Common myeloid progenitor, CD34-positive (primary cell): ENCODE measurements at places on chromosomes 7 and 10.

- DNase-seq: peak; percentile 67
Measured at GRCh38 chr10:97572214-97572989, at the start of gene ANKRD2. Gene ANKRD2 (plus strand): TSS chr10:97572779. CDS start chr10:97572789, 10 bp downstream.

DNA sequence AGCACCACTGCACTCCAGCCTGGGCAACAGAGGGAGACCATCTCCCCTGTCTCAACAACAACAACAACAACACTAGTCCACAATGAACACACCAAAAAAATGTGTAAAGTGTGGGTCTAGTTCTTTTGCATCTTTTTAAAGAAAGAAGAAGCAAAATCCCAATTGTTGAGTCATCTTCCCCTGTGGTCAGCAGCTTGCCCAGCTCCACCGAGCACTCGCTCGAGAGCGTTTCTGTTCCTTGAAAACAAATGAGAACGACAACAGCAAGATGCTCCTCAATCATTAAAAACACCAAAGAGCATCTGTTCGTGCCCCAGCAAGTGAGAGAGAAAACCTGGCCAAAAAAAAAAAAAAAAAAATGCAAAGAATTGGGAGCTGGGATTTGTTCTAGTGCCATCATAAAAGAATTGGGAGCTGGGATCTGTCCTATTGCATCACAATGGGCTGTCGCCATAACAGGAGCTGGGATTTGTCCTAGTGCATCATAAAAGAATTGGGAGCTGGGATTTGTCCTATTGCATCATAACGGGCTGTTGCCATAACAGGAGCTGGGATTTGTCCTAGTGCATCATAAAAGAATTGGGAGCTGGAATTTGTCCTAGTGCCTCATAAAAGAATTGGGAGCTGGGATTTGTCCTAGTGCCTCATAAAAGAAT, 118.1 kb downstream of the PTPRN2 start:
- no peak for DNase-seq

DNA sequence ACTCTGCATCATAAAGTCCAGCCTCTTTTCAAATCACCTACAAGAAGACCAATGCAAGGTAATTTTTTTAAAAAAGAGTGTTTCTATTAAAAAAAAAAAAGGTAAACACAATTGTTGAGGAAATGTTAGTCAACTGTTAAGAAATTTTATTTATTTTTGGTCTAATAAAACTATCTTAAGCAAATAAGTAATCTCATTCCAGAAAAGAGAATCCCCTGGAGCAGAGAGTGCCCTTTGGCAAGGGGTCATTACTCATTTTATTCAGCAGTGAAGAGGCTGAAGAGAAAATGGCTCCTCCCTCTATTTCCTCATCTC, 63.4 kb upstream of the GSDME start:
- DNase-seq: no peak

GRCh38 chr7:128826916-128827247, 3.3 kb upstream of the FLNC start:
- no peak for DNase-seq

GRCh38 chr7:91661727-91662126, 218.8 kb downstream of the MTERF1 start:
- no peak for DNase-seq
